ENCODE measurements at places on chromosomes 2 and 18.

GRCh38 chr2:135546436-135546835, 15.2 kb downstream of the R3HDM1 start:
- DNase-seq: no peak

GRCh38 chr2:105473011-105473410, 74.2 kb upstream of the FHL2 start:
- no peak for DNase-seq

GRCh38 chr2:109331896-109332848, 203.2 kb downstream of the SH3RF3 start:
- no peak for DNase-seq

DNA sequence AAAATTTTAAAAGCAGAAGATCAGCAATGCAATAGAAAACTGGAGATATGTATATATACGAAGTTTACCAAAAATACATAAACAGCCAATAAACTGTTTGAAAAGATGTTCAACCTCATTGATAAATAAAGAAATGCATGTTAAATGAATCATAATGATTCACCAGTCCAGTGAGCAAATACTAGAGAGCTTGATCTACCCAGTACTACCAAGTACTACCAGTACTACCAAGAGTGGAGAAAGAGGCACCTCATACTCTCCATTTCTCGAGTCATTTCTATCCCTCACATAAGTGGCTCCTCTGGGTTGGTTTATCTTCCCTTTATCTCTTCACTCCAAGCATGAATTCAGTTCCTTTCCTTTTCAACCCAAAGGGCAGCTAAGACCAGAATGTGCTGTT, 138.9 kb downstream of the MREG start:
- no peak for DNase-seq

DNA sequence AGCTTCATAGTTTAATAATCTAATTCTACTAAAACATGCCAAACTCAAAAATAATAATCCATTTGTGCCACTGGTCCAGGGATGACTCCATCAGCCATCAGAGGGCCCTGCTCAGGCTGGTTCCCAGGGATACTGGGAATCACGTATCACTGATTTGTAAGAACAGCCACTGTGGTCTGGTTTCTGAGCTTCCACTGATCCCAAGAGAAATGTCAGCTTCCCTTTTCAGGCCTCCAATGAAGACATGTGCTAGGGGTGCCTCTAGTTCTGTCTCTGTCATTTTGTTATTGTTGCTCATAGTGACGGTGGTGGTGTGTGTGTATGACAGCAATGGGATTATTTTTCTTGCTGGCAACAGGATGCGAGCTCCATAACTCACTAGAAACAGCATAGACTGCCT, 83.2 kb downstream of the CELF4 start:
- DNase-seq: no peak

- DNase-seq: no peak
Measured at GRCh38 chr2:146850746-146851145, 994.1 kb upstream of the ACVR2A start.

DNA sequence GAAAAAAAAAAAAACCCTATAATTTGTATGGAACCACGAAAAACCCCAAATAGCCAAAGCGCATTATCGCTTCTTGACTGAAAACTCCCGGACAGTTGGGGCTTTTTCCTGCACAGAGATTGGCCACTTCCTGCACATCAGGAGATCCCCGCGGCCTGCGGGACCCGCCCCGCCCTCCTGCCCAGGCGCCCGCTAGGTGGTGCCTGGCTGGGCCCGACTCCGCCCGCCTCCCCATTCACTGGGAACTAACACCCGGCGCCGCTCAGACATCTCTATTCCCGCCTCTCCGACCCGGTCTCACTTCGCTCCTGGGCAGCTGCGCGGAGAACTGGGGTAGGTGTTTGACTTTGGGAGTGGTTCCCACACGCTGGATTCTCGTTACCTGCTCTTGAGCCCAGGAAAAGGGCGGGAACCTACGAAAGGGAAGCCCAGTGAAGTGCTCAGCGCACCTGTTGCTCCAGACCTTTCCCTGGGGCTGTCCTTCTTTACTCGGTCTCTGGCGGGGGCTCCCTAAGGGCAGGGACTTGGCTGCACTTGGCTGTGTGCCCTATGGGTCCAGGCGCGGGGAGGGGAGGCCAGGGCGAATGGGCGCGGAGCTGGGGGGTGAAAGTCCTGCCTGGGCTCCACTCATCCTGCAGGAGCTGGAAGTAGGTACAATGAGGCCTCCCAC, at the start of gene HMSD:
Gene HMSD, plus strand, starts transcription at position 234 of the 670 bp plus-strand sequence. CDS start 4,155 bp downstream, outside the sequence.
- DNase-seq: no peak

- DNase-seq: no peak
Measured at GRCh38 chr2:96114546-96114902, 1.8 kb downstream of the ADRA2B start.

- DNase-seq: no peak
Measured at GRCh38 chr2:199589306-199589705, 131.6 kb upstream of the SATB2 start.

GRCh38 chr2:120875431-120875830, 139.8 kb downstream of the GLI2 start:
- no peak for DNase-seq

DNA sequence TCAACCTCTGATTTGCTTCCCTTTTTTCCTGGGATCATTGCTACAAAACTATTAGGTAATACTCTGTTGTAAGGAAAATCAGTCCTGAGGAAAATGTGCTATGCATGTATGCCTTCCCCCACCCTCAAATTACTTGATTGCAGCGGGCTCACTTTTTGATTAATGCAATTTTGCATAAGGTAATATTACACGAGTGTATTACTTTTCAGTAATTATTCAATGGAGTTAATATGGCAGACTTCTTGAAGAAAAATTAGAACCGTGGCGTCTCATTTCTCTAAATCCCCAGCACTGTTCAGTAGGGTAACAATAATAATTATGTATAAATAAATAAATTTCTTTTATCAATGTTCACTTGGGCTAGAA, 527.6 kb upstream of the FANCL start:
- no peak for DNase-seq

DNA sequence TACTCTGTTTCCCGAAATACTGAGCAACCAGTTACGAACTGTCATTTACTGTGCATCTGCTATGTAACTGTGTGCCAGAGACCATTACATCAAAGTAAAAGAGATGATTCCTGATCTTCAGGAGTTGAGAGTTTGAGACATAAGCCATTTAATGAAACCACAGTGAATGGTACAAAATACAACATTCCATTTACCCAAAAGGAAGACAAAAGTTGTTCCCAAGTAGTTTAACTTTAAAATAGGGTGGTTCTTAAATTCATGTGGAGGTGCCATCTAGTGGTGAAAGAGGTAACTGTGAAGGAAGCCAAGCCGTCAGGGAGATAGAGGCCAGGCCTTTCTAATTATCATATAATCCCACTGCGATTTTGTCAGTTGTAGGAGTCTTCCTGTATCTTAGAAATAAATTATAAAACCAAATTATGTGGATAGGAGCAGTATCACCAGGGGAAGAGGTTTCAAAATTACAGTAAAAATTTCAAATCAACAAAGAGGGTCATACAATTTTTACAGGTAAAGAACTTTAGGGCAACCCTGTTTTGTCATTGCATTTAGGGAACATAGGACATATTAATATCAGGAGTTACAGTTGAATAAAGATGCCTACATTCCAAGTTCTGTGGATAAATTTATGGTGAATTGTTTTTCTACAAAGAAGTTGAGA, 67.7 kb downstream of the EPAS1 start:
- peak; percentile 12 for DNase-seq

- DNase-seq: no peak
Measured at GRCh38 chr2:26245810-26246209, 1.1 kb downstream of the HADHB start.

- DNase-seq: no peak
Measured at GRCh38 chr2:28234807-28235206, 157.9 kb upstream of the FOSL2 start.

DNA sequence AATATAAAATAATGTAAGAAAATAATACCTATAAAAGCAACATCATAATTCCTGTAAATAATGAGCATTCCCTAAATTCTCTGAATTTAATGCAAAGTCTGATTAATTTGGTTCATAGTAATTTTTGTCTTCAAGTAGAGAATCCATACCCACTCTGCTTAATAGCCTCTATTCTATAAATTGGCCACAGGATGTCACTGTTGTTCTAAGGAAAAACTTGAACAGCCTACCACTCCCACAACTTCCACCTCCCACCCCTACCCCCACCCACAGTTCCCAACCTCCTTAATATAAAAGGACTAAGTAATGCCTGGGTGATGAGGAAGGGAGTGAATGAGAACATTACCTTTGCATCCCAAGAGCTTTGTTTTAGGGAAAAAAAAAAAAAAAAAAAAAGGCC, 27.2 kb upstream of the BBS5 start:
- DNase-seq: no peak

DNA sequence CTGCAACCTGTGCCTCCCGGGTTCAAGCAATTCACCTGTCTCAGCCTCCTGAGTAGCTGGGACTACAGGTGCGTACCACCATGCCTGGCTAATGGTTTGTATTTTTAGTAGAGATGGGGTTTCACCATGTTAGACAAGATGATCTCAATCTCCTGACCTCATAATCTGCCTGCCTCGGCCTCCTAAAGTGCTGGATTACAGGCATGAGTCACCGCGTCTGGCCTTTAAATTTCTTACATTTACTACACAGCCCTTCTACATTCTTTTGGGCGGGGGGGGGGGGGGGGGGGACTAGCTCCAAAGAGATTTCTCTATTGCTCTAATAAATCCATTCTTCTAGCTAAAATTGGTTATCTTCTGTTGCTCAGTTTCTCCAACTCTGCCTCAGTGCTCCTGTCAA, 964.9 kb upstream of the ACVR2A start:
- DNase-seq: no peak
